Fibroblast of upper back skin (primary cell): ENCODE measurements at places on chromosomes 5 and 9.

- no peak for DNase-seq
Measured at GRCh38 chr5:100834519-100834918, 68.6 kb downstream of the ST8SIA4 start.

DNA sequence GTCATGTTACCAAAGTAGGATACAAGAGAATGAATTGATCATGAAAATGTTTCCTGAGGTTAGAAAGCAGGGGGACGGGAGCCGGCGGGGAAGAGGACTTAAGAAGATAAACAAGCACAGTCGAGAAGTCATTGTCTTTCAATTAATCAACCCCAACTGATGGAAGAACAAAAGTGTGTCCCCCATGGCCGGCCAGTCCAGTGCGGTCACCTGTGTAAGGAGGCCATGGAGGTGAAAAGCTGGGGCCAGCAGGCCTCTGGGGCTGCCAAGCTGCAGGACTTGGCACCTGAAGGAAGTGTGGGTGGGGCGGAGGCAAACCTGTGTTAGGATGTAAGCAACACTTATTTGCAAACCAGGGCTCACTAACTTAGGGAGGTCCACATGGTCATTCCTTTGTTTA, 223.3 kb upstream of the TBCA start:
- DNase-seq = no peak

DNA sequence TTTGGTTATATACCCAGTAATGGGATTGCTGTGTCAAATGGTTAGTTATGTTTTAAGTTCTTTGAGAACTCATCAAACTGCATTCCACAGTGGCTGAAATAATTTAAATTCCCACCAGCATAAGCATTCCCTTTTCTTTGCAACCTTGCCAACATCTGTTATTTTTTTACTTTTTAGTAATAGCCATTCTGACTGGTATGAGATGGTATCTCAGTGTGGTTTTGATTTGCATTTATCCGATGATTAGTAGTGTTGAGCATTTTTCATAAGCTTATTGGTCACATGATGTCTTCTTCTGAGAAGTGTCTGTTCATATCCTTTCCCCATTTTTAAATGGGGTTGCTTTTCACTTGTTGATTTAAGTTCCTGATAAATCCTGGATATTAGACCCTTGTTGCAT, 435.7 kb upstream of the RIOK2 start:
- DNase-seq = peak; percentile 79

DNA sequence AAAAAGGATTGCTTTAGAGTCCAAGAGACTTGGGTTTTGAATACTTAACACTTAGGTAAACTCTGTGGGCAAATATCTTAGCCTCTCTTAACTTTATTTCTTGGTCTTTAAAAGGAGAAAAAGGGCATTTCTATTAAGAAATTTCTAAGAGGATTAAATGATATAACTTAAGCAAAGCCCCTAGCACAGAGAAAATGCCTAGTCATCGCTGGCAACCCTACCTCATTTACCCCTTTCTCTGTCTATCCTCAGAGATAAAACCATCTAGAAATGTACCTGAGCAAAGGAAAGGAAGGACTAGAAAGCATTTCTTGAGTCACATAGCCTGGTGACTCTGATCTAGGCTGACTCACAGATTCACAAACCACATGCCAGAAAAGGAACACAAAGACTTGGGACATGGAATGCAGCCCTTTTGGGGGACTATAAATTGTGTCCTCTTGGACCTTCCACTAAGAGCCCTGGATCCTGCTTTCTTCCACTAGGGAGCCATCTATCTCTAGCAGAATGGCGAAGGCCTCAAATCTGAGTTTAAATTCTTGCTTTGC, 120.6 kb downstream of the FOXD1 start:
- DNase-seq = peak; percentile 58

GRCh38 chr5:4514067-4514648, 626.0 kb upstream of the ADAMTS16 start:
- no peak for DNase-seq

DNA sequence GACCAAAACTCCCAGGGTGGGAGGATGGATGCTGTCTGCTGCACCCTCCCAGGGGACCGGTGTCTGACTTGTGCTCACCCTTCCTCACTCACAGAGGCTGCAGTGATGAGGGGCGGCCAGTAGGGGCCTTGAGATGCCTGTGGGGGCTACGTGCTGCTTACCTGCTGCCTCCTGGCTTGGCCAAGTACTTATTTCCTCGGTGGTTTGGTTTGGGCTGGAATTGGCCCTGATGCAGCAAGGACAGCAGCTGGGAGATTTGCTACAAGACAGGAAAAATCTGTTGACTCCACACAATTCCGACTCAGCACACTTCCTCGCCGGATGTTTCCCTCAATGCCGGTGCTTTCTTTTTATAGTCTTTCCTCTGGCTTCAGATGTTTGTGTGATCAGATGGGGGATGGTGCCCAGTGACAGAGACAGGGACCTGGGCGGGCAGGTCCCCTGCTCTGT, 6.6 kb downstream of the PCDH12 start:
- DNase-seq = no peak

DNA sequence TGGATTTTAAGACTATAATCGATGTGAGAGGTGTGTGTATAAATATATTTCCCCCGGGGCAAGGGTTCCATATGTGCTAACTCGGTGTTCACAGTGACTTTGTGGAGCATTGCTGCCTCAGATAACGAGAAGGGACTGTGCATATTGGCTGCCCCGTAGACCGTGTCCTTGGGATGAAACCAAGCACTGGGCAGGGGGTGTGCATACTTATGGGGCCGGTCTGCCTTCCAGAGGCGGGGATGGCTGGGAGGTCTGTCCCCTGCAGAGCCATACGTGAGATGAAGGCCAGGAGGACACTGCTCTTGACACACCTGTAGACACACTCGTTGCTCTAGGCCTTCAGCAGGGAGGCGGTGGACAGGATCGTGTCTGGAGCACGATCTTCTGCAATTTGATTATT, 56.0 kb upstream of the ZNF354A start:
- no peak for DNase-seq

DNA sequence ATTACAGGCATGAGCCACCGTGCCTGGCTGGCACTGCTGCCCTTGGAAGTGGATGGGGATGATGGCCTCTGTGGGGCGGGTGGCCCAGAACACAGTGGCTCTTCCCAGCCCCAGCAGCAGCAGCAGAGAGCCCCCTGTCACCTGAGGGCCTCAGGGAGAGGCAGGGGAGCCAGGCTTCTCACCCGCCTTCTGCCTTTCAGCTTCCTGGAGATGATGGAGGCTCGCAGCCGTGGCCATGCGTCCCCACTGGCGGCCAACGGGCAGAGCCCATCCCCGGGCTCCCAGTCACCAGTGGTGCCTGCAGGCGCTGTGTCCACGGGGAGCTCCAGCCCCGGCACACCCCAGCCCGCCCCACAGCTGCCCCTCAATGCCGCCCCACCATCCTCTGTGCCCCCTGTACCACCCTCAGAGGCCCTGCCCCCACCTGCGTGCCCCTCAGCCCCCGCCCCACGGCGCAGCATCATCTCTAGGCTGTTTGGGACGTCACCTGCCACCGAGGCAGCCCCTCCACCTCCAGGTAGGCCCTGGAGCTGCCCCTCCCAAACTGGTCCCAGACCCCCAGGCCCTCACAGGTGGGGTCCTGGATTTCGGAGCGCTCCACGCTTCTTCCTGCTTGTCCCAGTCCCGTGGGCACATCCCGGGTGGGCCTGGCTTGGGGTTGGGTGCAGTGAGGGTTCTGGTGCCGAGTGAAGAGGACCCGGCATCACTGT, 5.0 kb upstream of the AJM1 start:
- no peak for DNase-seq

DNA sequence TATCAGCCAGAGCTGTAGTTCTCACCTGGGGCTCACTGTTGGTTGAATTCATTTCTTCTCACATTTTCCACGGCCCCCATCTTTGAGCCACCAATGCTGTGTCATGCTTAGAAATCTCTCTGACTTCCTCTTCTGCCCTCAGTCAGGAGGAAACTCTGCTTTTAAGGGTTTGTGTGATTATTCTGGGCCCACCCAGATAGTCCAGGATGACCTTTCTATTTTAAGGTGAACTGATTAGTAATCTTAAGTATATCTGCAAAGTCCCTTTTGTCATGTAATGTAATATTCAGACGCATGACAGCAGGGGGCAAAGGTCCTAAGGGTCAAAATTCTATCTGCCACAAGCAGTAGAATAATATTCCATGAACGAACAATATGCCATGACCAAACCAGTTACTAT, 88.4 kb downstream of the AK8 start:
- no peak for DNase-seq

DNA sequence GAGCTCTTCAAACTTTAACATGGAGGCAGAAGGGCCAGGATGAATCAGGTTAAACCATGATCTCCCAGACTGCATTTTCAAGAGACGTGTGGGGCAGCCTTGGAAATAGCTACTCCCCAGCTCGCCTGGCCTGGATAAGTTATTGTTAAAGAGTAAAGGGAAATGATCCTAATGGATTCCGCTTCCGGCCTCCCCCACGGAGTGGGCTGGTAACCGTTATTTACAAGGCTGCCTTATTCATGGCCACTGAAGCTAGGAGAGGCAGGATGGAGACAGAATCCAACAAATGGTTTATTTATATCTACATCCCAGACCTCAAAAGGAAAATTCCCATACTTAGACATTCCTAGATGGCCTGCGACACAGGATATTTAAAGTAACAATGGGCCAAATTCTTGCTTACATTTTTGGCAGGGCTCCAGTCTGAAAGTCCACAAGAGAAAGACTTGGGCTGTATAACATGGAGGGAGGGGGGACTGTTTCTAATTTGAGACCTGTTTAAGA, 27.9 kb downstream of the SPRY4 start:
- peak; percentile 97 for DNase-seq

- DNase-seq = no peak
Measured at GRCh38 chr5:43920422-43920821, 317.4 kb downstream of the NNT start.

GRCh38 chr5:108168915-108169314, 213.0 kb downstream of the FBXL17 start:
- no peak for DNase-seq

GRCh38 chr5:85972539-85972938, 645.2 kb upstream of the COX7C start:
- DNase-seq = no peak

GRCh38 chr5:144297081-144297480, 126.4 kb downstream of the KCTD16 start:
- no peak for DNase-seq

- peak; percentile 56 for DNase-seq
Measured at GRCh38 chr5:156329171-156329611, 2.2 kb downstream of the SGCD start.

- DNase-seq = peak; percentile 66
Measured at GRCh38 chr5:142053426-142054151, 40.8 kb upstream of the GNPDA1 start.

- DNase-seq = no peak
Measured at GRCh38 chr5:38381361-38381760, 123.0 kb downstream of the EGFLAM start.

- DNase-seq = no peak
Measured at GRCh38 chr5:135890296-135890695, 5.3 kb downstream of the IL9 start.

DNA sequence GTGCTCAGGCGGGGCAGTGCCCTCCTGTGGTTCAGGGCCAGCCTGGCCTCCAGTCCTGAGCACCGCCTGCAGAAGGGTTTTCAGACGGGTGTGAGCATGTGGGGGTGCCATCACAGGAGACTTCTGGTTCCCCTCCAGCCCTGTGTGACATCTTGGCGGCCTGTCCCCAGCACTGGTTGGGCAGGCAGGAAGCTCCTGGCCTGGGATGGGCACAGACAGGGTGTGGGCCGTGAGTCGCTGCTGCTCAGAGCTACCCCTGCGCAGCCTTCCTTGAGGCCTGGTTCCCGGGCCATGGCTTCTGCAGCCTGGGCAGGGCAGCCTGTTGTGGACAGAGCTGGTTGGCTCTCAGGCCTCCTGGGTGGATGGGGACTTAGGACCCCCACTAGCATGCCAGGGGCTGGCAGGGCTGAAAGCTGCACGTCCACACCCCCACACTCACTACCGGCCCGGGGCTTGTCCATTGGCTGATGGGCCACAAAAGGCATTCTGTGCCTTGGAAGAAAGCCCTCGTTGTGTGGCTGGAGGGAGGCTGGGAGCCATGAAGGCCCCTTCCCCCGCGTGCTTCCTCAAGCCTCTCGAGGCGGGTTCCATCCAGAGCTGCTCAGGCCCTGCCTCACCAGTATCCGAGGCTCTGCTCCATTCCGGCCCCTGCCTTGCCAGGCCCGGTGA, 58.7 kb downstream of the RXRA start:
- peak; percentile 38 for DNase-seq

GRCh38 chr5:110616009-110616408, 110.5 kb downstream of the TMEM232 start:
- no peak for DNase-seq
